DMS79 treated with DMSO at 0.1 percent for 48 hours (cell line): ENCODE measurements at places on chromosomes 13 and 19.

GRCh38 chr19:10018263-10018662 lies 5.0 kb downstream of the RDH8 start:
- no peak for DNase-seq

DNA sequence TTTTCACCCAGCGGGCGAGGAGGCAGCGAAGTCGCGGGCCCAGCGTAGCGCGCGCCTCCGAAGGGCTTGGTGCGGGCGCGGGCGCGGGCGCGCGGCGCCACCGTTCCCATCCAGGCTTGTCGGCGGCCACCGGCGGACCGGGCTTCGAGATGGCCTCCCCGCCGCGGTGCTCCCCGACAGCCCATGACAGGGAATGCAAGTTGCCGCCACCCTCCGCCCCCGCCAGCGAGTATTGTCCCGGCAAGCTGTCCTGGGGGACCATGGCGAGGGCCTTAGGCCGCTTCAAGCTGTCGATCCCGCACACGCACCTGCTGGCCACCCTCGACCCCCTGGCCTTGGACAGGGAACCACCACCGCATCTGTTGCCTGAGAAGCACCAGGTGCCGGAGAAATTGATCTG lies at the start of gene WDR88:
Gene WDR88 (plus strand): TSS at position 94 of the 400 bp plus-strand sequence. CDS start 56 bp downstream, at position 150.
- DNase-seq, result no peak

DNA sequence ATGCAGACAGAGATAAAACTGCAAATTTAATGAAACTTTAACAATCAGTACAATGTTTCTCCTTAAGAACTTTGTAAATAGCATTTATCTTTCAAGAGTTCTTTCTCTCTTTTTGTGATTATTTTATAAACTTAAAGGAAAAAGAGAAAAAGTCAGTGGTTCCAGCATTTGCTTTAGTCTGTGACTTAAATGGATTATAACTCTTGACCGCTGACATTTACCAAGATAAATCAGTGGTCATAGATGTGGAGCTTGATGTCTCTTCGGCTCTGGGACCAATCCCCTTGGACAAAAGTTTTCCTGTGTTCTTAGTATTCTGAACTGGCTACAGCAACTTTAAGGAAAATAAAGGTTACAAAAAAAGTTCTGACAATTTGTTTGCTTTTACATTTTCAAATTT lies 162.6 kb downstream of the TM9SF2 start:
- no peak for DNase-seq

GRCh38 chr19:17648786-17649185 lies 39.4 kb downstream of the UNC13A start:
- DNase-seq, result no peak

GRCh38 chr19:1650650-1651567 lies 1.5 kb downstream of the TCF3 start:
- DNase-seq, result no peak

DNA sequence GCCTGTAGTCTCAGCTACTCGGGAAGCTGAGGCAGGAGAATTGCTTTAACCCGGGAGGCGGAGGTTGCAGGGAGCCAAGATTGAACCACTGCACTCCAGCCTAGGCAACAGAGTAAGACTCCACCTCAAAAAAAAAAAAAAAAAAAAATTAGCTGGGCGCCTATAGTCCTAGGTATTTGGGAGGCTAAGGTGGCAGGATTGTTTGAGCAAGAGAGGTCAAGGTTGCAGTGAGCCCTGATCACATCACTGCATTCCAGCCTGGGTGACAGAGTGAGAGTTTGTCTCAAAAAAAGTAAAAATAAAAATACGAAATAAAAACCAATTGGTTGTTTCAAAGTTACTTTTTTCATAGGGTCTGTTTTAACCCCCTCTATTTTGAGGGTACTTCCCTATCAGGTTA lies 1.3 kb upstream of the LMNB2 start:
- DNase-seq, result no peak

- peak; percentile 7 for DNase-seq
These were observed 386 bp downstream of the RRAS start for GRCh38 chr19:49639401-49640112.

- peak; percentile 58 for DNase-seq
These were observed 5.9 kb downstream of the B3GNT8 start for GRCh38 chr19:41421314-41421713.

DNA sequence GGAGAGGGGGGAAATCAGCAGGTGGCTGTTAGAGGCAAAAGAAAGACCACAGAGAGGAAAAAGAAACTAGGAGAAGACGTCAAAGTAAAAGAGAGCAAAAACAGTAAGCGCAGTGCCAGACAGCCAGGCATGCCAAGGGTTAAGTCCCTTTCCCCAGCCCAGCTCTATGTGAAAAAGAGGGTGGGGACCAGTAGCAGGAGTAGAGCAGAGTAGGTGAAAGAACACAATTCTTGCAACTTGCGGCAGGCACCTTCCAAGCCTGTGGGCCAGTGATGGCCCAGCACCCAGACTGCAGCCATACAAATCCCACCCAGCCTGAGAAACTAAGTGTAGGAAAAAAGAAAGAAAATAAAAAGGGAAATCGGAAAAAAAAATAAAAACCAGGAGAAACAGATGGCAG lies 64.2 kb upstream of the ZNF85 start:
- no peak for DNase-seq

DNA sequence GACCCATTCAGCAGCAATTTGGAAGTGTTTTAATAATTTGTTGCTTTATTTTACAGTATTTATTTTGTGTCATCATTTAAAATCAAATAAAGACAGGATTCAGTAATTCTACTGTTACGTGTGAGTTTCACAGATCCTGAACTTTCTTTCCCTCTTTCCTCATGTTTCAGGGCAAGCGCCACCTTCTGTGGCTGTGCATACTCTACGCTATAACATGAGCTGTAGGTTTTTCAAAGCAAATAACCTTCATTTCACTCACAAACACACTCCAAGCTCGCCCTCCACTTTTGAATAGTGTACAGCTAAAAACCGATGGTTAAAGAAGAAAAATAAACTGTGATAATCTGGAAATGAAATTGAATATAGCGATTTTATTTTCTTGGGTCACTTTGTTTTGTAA lies 753.3 kb downstream of the OLFM4 start:
- DNase-seq, result no peak

GRCh38 chr19:16605115-16605514 lies 22.9 kb downstream of the MED26 start:
- DNase-seq, result no peak

DNA sequence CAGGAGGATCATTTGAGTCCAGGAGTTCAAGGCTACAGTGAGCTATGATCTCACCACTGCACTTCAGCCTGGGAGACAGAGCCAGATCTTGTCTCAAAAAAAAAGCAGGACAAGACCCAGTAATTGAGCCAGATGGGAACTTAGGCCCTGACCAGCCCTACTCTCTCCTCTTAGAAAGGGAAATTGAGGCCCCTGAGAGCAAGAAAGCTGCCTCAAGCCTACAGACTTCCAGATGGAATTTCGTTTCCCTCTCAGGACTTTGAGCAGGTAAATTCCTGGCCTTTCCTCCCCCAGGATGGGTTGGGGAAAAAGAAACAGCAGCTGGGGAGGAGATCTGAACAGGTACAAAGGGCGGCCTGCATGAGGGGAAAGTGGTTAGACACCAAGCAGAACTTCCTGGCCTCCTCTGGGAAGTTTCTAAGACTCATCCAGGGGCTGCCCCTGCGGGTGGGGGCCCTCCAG lies 3.6 kb upstream of the BCL3 start:
- DNase-seq, result no peak

GRCh38 chr19:46022431-46023310 lies at the start of gene PGLYRP1:
Gene PGLYRP1, minus strand, starts transcription at chr19:46023053. Its CDS starts 32 bp downstream, at chr19:46023021.
- no peak for DNase-seq

GRCh38 chr19:50189331-50189730 lies 14.1 kb upstream of the MYH14 start:
- DNase-seq, result no peak

DNA sequence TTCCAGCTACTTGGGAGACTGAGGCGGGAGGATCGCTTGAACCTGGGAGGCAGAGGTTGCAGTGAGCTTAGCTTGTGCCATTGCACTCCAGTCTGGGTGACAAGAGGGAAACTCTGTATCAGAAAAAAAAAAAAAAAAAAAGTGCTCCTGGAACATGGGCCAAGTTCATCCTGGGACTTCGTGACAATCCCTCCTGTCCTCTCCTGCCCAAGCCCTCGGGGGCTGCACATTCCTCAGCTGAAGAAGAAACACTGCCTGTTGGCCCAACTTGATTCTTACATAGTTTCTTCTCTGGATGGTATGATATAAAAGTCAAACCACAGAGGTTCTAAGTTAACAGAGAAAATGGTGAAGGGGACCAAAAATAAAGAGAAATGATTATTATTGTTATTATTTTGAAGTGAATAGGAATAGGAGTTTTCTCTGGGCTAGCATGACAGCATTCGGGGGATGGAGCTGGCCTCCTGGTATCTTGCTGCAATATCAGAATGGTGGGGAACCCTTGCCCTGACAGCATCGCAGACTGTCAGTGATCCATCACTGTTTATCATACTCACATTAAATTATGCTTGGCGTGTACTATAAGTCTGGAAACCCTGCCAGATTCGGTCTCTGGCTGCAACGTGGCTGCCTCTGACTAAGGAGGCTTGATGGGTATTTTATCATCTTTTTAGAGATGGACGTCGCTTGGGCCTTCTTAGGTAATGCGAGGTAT lies 113.7 kb upstream of the OXGR1 start:
- no peak for DNase-seq

GRCh38 chr13:41851351-41851750 lies 109.6 kb downstream of the VWA8 start:
- no peak for DNase-seq

GRCh38 chr13:43978688-43979087 lies 99.0 kb downstream of the LACC1 start:
- no peak for DNase-seq

DNA sequence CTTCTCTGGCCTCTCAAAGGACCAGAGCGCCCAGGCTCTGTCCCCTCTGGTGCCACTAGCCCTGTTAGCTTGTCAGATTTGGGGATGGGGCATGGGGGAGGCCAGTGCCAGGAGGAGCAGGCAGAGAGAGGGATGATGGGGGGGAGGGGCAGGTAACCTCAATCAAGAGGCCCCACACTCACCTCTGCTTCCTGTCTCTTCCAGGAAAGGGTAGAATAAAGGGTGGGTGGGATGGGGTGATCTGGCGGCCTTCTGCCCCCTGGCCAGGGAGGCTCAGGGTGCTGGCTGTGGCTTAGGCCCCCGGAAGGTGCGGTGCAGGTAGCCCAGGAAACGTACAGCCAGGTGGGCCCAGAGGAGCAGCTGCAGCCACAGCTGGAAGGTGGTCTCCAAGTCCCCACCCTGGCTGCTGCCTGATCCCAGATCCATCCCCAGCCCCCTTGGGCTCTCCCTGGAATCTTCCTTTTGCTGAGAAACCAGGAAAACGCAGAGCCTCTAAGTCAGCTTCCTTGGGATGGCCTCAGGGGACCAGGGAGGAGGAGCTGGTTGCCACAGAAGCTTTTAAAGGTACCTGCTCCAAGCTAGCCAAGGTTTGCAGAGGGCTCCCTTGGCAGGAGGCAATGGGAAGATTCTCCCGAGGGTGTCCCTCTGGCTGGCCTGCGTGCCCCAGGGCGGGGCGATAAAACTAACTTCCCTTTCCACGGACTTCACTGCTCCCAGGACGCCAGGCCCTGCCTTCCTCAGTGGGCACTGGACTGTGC lies 5.3 kb downstream of the PRKACA start:
- no peak for DNase-seq

DNA sequence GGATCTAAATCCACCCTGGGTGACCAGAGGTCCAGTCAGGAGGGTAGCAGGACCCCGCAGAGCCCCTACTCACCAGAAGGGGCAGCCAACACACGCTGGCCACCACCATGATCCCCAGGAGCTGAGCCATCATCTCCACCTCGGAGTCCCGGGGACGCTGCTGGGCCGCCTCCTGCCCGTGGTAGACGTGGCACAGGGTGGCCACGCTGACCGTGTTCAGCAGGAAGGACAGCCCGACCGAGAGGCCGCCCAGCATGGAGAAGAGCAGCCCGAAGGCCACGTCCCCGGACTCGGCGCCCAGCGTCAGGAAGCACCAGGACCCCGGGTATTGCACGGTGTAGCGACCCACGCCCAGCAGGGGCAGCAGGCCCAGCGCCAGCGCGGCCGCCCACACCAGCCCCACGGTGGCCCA lies 6.9 kb downstream of the TBXA2R start:
- no peak for DNase-seq

GRCh38 chr13:81760316-81760715 lies 1419.4 kb upstream of the SPRY2 start:
- DNase-seq, result no peak

GRCh38 chr13:71814806-71815360 lies 52.1 kb downstream of the DACH1 start:
- DNase-seq, result no peak

DNA sequence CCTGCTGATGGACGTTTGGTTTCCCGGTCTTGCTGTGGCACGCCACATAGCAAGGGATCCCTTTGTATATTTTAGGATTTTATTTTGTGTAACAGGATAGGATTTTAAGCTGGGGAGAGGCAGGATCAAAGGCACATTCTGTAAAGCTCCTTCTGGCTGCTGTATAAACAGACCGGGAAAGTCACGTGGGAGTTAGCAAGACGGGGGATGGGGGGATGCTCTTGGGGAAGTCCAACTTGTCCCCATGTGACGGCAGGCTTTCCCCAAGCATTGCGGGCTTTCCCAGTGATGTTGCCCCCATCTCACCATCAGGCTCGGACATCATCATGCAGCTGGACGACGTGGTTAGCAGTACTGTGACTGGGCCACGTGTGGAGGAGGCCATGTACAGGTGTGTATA lies 5.8 kb downstream of the QTRT1 start:
- DNase-seq, result no peak

DNA sequence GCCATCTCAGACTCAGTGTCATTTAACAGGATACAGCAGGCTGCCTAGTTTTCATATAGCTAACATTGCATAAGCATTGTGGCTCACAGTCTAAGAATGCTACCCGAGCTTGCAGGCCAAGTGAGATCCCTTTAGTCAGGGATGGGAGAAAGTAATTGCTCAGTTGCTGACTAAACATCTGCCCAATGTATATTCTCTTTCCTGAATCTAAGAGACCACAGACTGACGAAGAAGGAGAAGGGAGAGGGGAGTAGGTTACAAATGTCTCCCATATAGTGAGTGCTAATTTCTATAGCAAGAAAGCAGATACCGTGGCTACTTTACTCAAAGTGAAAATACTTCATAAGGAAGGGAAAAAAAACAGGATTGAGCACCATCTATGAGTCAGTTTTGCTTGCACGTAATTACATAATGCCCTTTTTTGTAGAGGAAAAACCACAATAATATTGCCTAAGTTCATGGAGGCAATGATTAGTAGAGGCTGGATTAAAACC lies 453.9 kb downstream of the COG6 start:
- DNase-seq, result no peak

- DNase-seq, result no peak
These were observed 336.0 kb downstream of the TEX29 start for GRCh38 chr13:111656439-111656838.

DNA sequence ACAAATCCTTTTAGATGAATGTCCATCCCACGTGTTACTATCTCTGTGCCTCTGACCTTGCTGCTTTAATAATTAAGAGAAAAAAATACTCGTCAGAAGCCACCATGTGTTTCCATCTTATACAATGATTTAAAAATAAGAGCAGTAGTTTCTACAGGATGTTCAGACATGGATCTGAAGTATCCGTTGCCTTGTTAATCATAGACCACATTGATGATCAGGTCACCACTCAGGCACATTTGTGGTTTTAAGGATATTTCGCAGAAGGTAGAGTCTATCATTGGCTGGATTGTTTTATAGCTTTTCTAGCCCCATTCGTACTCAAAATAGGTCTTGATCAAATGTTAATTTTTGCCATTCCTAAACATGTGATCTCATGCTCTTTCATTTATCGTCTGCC lies 710.0 kb upstream of the ARGLU1 start:
- no peak for DNase-seq

GRCh38 chr19:16033721-16034120 lies 42.6 kb upstream of the TPM4 start:
- no peak for DNase-seq
